Left ventricle myocardium inferior (tissue), 1 donor: ENCODE measurements at places on chromosomes 11 and 22.
A peak's percentile ranks its signal among the peaks of the same experiment; 100 is the strongest.

- H3K4me3 ChIP-seq, result no peak overlapping the region
- peaks cover 9% of the 10 kb centered on the region for H3K4me1 ChIP-seq
- no peaks in the 10 kb centered on the region for H3K36me3 ChIP-seq
- DNase-seq, result no peak
- H3K27ac ChIP-seq, result no peak overlapping the region
Observed at GRCh38 chr11:75496305-75496752, 29.4 kb downstream of the GDPD5 start.

- H3K36me3 ChIP-seq, result no peaks in the 10 kb centered on the region
- peaks cover 93% of the 10 kb centered on the region for H3K27me3 ChIP-seq
- no peak overlapping the region for H3K4me3 ChIP-seq
- no peak for DNase-seq
Observed at GRCh38 chr22:47284822-47285221, 522.4 kb downstream of the TBC1D22A start.

GRCh38 chr22:33386270-33386669, 328.1 kb upstream of the SYN3 start:
- no peak overlapping the region for H3K4me3 ChIP-seq
- H3K36me3 ChIP-seq, result peaks cover 34% of the 10 kb centered on the region
- H3K27me3 ChIP-seq, result no peaks in the 10 kb centered on the region
- H3K4me1 ChIP-seq, result no peaks in the 10 kb centered on the region
- no peak for DNase-seq
- H3K27ac ChIP-seq, result no peak overlapping the region

DNA sequence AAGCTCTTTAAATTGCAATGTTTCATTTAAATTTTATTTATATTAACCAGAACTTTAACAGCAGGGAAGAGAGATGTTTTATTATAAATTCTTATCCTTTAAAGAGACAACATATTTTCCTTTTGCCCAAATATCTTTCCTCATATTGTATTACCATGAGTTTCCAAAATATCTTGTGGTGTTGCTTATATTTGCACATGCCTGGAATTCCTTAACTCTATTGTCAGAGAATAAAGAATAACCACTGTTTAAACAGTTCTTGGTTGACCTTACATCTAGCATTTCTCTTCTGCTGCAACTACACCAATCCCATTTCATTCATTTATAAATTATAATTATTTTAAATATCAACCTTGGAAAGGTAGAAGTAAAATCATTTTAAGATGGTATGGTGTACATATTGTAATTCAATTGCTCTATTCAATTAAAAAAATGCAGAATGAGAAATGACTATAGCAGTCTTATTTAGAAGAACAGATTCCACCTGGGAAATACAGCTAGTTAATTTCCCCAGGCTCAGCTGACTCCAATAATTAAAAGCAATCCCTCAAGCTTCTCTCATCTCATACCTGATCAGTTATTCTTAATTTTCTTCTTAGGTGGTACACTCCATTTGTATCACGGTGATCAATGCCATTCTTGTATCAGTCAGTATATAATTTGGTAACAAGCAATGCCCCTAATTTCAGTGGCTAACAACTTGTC, 923.3 kb downstream of the KCNA4 start:
- H3K4me1 ChIP-seq, result no peaks in the 10 kb centered on the region
- no peaks in the 10 kb centered on the region for H3K36me3 ChIP-seq
- H3K27ac ChIP-seq, result no peak overlapping the region

- H3K27me3 ChIP-seq, result peaks cover 33% of the 10 kb centered on the region
- H3K27ac ChIP-seq, result peak overlapping the region; percentile 90
- peaks cover 16% of the 10 kb centered on the region for H3K36me3 ChIP-seq
- peaks cover 47% of the 10 kb centered on the region for H3K4me1 ChIP-seq
Observed at GRCh38 chr22:20438678-20439492, 1.3 kb upstream of the SCARF2 start.

GRCh38 chr11:104122836-104123235, 41.1 kb downstream of the PDGFD start:
- H3K36me3 ChIP-seq, result no peaks in the 10 kb centered on the region
- H3K27me3 ChIP-seq, result no peaks in the 10 kb centered on the region

- H3K4me1 ChIP-seq, result no peaks in the 10 kb centered on the region
- peaks cover 93% of the 10 kb centered on the region for H3K27me3 ChIP-seq
- no peak for DNase-seq
- H3K36me3 ChIP-seq, result no peaks in the 10 kb centered on the region
- no peak overlapping the region for H3K4me3 ChIP-seq
Observed at GRCh38 chr11:134802116-134802515, 390.1 kb upstream of the B3GAT1 start.

DNA sequence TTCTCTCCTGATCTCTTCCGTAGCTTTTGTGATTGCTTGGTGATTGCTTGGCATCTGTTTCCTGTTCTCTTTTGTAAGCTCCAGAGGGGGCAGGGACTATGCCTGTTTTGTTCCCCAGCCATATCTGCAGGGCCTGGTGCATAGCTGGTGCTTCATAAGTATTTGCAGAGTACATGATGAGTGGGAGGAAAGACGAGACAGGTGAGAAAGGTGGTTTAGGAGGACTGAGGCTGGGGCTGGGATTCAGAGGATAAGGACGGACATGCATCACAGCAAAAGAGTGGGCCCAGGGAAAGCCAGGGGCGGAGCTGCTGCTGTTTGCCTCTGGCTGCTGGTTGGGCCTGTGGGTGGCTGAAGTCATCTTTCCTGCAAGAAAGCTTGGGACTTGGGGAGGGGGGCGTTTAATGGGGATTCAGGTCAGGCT, 62.4 kb downstream of the DSCAML1 start:
- H3K4me1 ChIP-seq, result no peaks in the 10 kb centered on the region
- no peaks in the 10 kb centered on the region for H3K36me3 ChIP-seq
- no peak overlapping the region for H3K4me3 ChIP-seq
- no peaks in the 10 kb centered on the region for H3K27me3 ChIP-seq

GRCh38 chr22:42084874-42085273, 5.4 kb downstream of the SMDT1 start:
- H3K4me3 ChIP-seq, result no peak overlapping the region
- peak overlapping the region; percentile 63 for H3K27ac ChIP-seq
- peaks cover 92% of the 10 kb centered on the region for H3K4me1 ChIP-seq
- peaks cover 64% of the 10 kb centered on the region for H3K36me3 ChIP-seq
- H3K27me3 ChIP-seq, result no peaks in the 10 kb centered on the region
- no peak for DNase-seq

DNA sequence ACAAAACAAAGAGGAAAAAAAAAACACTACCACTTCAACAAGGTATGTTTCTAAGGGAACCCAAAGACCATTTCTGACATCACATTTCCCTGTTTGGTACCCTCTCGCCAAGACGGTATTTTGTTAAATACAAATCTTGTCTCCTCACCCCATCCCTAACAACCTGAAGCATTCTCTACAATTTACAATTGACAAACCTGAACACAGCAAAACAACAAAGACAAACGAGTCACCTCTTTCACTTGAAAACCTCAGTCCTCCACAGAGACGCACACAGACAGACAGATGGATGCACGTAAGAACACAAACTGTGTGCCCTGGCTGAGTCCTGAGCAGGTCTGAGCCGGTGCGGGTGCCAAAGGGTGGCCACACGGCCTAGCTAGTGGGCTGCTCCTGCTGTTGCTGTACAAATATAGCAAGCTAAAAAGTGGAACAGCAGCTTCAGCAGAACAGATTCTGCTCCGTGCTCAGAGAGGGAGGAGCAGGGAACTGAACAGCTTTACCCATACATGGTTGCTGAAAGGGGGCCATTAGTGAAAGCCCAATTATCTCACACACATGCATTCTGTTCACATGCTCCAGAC, 28.5 kb downstream of the CELF1 start:
- peaks cover 66% of the 10 kb centered on the region for H3K4me1 ChIP-seq
- peak; percentile 37 for DNase-seq
- peak overlapping the region; percentile 56 for H3K4me3 ChIP-seq

GRCh38 chr11:119796363-119797060, 67.5 kb upstream of the NECTIN1 start:
- peaks cover 20% of the 10 kb centered on the region for H3K27me3 ChIP-seq
- no peak overlapping the region for H3K4me3 ChIP-seq
- H3K27ac ChIP-seq, result no peak overlapping the region
- no peak for DNase-seq
- no peaks in the 10 kb centered on the region for H3K36me3 ChIP-seq
- H3K4me1 ChIP-seq, result peaks cover 8% of the 10 kb centered on the region

DNA sequence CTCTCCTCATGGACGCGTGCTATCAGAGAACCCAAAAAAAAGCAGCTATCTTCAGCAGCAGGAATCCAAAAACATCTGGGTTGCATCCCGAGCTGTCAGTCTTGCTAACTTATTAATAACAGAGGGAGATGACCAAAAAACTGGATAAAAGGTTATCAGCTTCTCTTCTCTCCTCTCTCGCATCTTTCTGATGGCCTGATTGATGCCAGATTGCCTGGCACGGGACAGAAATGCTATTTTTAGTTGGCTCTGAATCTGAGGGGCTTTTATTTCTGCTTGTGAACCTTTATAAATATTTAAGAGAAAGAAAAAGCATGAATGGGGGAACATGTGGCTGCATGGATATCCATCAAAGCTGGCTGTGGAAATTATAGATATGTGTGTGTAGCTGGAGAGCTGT, 230.3 kb downstream of the ETS1 start:
- no peak overlapping the region for H3K4me3 ChIP-seq
- no peaks in the 10 kb centered on the region for H3K36me3 ChIP-seq
- no peak for DNase-seq
- H3K27me3 ChIP-seq, result no peaks in the 10 kb centered on the region
- H3K4me1 ChIP-seq, result peaks cover 26% of the 10 kb centered on the region
- H3K27ac ChIP-seq, result no peak overlapping the region

DNA sequence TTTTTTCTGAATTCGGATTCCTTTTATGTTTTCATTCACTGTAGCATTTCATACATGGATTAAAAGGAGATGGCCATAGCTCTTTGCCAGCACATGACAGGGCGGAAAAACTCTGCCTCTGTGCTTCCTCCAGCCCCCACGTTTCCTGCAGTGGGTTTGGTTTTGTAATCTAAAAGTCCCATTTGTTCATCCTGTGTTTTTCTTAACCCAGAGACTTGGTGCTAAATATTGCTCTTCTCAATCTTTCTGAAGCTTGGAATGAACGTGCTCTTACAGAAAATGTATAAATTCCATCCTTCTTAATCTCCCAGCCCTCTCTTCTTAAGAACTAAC, 89.9 kb downstream of the PPP6R3 start:
- H3K4me3 ChIP-seq, result no peak overlapping the region
- peaks cover 38% of the 10 kb centered on the region for H3K36me3 ChIP-seq
- peaks cover 75% of the 10 kb centered on the region for H3K4me1 ChIP-seq
- H3K27ac ChIP-seq, result peak overlapping the region; percentile 55
- DNase-seq, result no peak

DNA sequence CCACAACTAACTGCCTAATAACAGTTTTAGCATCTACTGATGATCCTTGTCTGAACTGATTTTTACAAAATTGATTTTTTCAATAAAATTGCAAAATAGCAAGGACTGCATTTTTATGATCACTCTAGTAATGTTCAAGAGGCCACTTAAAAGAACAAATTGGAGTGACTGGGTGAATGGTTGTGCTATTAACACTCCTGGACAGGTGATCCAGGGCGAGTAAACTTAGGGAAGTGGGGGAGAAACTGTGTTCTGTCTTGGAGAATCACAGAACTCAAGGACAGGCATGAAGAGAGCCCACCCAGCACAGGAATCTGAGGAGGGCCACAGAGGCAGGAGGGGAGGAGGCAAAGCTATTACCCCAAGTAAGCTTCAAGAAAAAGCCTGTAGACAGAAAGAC, 75.8 kb downstream of the SGSM3 start:
- no peaks in the 10 kb centered on the region for H3K27me3 ChIP-seq
- H3K4me3 ChIP-seq, result no peak overlapping the region
- no peak overlapping the region for H3K27ac ChIP-seq
- H3K4me1 ChIP-seq, result peaks cover 67% of the 10 kb centered on the region
- DNase-seq, result no peak

GRCh38 chr11:62708392-62708791, 916 bp downstream of the GNG3 start:
- H3K27me3 ChIP-seq, result no peaks in the 10 kb centered on the region
- H3K4me3 ChIP-seq, result peak overlapping the region; percentile 66
- peaks cover 67% of the 10 kb centered on the region for H3K4me1 ChIP-seq
- DNase-seq, result no peak

DNA sequence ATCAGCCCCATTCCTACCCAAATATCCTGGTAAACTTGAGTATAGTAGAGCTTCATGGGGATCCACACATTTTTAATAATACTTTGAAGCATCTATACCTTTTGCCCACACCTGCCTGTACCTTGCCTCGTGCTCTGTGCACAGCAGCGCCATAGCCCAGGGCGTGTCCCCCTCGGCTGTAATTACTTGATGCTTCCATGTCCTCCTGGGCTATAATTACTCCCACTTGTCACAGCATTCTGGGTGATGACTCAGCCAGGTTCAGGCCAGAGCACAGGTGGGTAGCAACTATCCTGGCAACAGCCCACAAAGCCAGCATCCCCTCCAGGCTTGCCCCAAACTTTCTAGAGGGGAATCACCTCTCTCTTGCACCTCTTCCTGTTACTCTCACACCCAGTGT, 23.7 kb upstream of the SLC36A4 start:
- no peak overlapping the region for H3K4me3 ChIP-seq
- no peaks in the 10 kb centered on the region for H3K36me3 ChIP-seq
- H3K27me3 ChIP-seq, result no peaks in the 10 kb centered on the region
- H3K4me1 ChIP-seq, result no peaks in the 10 kb centered on the region
- no peak for DNase-seq

GRCh38 chr11:128692753-128693415, 988 bp upstream of the FLI1 start:
- peak overlapping the region; percentile 95 for H3K27ac ChIP-seq
- H3K4me1 ChIP-seq, result peaks cover 78% of the 10 kb centered on the region
- H3K4me3 ChIP-seq, result peak overlapping the region; percentile 84
- DNase-seq, result no peak
- no peaks in the 10 kb centered on the region for H3K36me3 ChIP-seq
- H3K27me3 ChIP-seq, result peaks cover 78% of the 10 kb centered on the region

DNA sequence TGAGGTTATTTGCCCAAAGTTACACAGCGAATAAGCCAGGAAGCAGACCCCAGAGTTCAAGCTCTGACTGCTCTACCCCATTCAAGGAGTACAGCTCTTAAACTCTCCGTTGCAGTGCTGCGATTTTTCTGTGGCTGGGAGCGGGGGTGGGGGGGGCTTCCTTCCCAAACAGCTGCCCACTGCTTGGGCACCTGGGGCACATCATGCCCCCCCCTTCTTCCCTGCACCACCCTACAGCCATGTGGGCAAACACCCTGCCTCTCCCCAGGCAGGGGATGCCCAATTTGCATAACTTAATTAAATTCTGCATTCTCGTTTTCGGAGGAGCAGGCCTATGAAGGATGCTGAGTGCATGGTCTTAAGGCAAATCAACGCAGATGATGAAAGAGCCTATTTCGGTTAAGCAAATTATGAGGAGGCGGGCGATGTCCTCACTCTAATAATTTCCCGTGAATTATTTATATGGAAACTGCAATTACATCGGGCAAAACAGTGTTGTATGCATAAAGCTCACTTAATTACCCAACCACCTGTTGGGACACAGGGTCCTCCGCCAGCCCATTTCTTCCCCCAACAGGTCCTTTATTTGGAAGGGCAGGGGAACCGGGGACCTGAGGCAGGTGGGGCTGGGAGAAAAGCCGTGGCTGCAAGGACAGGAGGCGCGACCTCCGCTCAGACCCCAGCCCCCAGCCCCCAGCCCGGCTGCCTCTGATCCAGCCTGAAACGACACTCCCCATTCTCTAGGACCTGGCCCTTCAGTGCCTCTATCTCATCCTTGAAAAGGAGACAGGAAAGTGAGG, 610.5 kb downstream of the BUD13 start:
- H3K4me1 ChIP-seq, result peaks cover 3% of the 10 kb centered on the region
- H3K4me3 ChIP-seq, result no peak overlapping the region
- DNase-seq, result no peak
- no peaks in the 10 kb centered on the region for H3K36me3 ChIP-seq
- no peak overlapping the region for H3K27ac ChIP-seq
